NCI-H1048 (cell line): ENCODE measurements at places on chromosomes 1 and 21.

GRCh38 chr1:74766579-74766978, 33.6 kb downstream of the TYW3 start:
- DNase-seq, result no peak

- DNase-seq, result no peak
These were observed 67.1 kb upstream of the IPO9 start for GRCh38 chr1:201761871-201762270.

DNA sequence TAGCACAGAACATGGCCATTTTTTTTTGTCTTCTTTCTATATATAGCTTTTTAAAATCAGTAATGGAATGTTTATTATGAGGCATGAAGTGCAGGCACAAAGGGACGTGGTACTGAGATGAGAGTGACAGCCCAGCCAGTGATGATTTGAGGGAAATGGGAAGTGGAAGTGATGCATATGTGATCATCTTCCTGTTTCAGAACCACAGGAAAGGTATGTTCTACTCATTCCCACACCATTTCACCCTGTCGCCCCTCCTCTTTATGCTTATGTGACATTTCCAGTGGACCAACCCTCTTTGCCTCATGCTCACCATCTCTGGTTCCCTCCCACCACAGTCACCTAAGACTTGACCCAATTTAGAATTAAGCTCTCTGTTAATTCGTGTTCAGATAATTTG, 24.3 kb downstream of the PTGS2 start:
- no peak for DNase-seq

DNA sequence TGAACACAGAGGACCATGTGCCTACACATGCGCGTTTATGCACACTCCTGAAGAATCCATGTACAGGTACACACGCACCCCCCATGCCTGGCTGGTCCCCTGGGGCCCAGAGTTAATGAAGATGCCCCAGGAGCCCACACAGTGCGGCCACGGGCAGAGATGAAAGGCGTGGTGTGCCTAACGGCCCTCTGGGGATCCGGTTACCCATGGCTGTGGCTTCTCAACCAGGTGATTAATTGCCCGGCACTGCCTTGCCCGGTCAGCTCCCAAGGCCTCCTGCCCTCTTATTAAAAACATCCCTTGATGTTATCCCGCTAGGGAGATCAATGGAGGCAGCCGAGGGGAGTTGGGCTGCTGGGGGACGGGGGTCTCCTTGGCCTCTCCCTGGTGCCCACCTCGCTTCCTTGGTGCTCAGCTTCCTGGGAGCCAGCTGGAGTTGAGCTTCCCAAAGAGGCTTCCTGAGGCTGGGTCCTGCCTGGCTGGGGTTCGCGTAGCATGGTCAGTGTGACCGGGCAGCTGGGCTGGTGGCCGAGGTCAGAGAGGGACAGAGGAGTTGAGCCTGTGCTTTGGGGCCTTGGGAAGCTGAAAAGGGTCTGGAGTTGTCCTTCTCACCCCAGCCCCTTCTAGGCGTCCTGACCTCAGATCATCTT, 75.0 kb upstream of the WNT4 start:
- no peak for DNase-seq

DNA sequence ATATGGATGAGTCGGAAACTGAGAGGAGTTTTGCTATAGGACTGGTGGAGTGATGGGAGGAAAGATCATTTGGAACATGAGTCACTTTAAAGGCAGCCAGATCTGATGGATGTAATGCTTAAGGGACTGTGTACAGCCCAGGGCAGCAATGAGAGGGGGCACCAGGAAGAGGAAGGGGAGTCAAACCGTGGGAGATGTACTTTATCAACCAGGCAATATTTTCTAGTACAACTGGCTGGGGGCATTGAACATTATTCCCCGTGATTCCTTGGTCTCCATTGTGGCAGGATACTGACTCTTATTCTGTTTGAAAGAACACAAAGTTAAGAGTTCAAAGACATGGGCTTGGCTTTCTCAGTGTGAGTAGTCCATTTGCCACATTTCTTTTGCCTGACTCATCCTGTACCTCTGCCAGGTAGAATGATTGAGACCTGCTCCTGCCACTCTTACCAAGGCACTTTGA, 268.2 kb upstream of the NR5A2 start:
- DNase-seq, result no peak

DNA sequence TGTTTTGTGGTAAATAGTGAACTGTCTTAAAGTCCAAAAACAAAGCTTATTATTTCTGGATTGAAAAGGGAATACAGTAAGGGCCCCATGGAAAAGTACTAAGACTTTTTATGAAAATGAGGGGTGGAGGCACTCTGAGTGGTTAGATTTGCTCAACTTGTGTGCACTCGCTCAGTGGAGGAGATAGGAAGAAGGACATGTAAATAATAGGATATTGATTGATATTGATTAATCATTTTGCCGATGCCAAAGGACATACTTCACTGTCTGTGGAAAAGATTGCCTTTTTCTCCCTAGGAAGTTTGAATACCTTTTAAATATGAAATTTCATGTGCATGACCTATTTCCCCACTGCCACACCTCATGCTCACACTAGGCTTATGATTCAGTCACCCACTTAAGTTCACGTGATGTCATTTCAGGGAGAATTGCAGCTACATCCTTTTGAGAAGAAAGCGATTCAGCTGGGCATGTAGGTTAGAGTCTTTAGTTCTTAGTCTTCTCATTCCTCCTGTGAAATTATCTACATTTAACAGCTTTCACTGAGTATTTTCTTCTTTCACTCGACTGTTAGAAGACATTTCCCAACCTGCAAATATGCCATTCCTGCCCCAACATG, 5.0 kb downstream of the MTR start:
- DNase-seq, result no peak

GRCh38 chr1:52156460-52156859, 14.6 kb downstream of the ZFYVE9 start:
- DNase-seq, result no peak

GRCh38 chr1:174704300-174704699, 256.5 kb downstream of the GPR52 start:
- DNase-seq, result no peak

DNA sequence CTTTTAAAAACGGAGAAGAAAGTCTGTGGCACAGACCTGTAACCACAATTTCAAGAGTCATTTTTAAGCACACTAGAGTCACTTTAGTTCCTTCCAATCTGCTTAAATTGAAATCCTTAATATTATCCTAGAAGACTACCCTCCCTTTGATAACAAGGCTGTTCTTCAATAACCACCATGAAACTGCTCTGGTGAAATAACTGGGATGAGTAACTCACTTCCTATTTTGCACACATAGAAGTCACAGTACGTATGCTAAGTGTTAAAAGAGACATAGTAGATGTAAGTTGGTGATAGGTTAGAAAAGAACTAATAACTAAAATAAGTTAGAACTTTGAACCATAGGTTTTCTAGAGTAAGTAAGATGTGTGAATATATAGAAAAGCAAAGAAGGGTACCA, 107.8 kb downstream of the NME7 start:
- DNase-seq, result no peak

DNA sequence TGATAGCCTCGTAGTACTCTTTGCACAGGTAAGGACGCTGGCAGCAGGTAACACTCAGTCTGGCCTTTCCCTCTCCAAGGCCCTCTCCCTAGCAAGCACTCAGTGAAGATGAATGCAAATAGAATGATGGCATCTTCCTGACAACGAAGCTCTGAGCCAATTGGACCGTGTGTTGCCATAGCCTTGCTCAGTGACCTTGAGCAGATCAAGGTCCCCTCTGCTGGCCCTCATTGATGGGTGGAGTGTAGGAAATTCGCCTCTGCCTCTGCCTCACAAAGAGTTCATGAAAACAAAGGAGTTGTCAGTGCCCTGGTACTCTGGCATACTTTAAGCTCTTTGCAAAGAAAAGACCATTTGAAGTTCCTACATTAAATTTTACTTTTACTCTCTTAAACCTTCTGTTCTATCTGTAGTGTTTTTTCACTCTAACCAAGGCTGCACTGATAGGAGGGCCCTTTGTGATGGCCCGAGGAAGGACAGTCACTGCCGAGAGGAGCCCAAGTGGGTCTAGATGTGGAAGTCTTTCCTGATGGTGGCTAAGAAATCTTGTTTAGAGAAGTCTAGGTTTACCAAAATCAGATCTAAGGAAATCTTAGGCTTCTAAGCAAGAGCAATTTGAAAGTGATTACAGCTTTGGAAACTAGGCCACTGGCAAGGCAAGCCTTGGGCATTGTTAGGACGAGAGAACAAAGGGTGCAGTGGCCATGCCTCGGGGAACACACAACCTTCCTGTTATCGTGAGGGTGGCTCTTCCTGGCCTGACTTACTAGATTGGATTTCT, 38.2 kb downstream of the SMYD2 start:
- DNase-seq, result no peak

GRCh38 chr1:157574836-157575235, 22.5 kb upstream of the FCRL5 start:
- DNase-seq, result no peak

- no peak for DNase-seq
These were observed 204.8 kb upstream of the FGGY start for GRCh38 chr1:59092126-59092525.

- no peak for DNase-seq
These were observed 36.6 kb downstream of the UBE2T start for GRCh38 chr1:202305168-202305567.

DNA sequence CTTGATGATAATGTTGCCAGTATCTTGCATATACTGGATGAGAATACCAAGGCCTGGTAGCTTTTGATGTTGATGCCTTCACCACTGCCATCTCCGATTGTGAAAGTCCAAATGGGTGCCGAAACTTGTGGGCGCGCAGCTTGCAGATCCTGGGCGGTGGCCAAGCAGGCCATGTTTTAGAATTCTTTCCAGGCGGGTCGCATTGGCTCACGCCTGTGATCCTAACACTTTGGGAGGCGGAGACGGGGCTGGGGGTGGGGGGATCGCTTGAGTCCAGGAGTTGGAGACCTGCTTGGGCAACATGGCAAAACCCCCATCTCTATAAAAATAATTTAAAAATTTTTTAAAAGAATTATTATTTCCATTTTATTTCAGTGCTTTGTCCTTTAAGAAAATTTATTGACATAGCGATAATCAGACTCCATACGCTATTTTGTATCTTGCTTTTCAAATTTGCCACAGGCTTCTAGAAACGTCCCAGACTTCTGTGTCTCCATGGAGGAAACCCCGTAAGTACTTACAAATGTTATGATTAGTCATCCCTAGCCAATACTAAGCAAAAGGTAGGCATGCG, 592 bp upstream of the ZNF326 start:
- no peak for DNase-seq

- no peak for DNase-seq
These were observed 595 bp downstream of the EXOC8 start for GRCh38 chr1:231337043-231337471.

DNA sequence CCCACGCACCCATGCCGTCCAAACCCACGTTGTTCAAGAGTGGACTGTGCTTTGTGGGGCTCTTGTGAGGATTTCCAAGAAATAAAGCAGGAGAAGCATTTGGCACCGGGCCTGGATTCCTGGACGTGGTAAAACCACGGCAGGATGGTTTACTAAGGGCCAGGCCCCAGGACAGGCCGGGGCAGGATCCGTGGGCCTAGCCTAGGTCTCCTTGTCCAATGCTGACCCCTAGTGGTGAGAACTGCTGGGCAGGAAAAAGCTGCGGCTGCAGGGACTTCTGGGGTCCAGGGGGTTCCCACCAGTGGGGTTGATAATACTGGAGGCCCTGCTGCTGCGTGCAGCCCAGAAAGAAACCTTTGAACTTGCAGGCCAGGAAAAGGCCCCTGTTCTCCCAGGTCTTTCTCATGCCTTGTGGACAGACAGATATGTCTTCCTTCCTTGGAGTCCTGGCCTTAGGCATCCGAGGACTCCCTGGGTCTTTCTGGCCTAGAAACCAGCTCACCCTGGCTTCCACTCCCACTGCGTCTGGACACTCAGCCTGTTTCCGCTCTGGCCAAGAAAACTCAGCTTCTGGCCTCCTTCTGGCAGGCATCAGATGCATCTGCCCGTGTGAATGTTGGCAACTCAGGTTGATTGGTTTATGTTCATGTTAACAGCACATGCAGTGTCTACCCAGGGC, 106.9 kb upstream of the TMEM51 start:
- peak; percentile 44 for DNase-seq

- no peak for DNase-seq
These were observed 9.1 kb upstream of the IER5 start for GRCh38 chr1:181079382-181079781.

GRCh38 chr1:94595658-94596057, 54.1 kb upstream of the F3 start:
- no peak for DNase-seq

DNA sequence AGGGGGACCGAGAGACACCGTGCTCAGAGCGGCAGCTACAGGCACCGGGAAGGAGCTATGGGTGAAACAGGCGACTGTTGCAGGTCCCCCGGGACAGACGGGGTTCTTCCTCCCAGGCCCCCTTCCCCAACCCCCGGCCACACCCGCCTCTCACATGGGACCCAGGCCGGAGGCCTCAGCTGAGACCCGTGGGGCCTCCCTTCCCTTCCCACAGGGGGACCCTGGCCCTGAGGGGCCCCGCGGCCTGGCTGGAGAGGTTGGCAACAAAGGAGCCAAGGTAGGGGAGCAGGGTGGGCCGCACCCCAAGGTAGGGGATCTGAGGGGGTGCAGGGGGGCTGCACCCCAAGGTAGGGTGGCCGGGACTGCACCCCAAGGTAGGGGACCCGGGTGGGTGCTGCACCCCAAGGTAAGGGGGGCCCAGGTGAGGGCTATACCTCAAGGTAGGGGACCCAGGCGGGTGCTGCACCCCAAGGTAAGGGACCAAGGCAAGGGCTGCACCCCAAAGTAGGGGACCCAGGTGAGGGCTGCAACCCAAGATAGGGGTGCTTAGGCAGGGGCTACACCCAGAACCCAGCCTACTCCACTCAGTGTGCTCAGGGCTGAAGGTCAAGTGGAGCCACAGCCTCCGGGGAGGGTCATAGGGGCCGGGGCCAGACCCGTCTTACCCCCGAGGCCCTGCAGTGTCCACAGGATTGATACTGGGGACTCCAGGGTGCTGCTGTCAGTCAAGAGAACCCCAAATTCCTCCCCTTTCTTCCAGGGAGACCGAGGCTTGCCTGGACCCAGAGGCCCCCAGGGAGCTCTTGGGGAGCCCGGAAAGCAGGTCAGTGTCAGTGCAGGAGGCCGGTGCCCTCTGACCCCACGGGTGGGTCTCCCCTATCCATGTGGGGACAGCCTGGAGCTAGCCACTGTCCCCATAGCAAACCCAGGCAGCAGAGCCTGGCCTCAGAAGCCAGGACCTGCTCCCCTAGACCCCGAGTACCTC, 22.7 kb downstream of the COL6A2 start:
- DNase-seq, result no peak

GRCh38 chr1:98314601-98315000, 346.9 kb upstream of the SNX7 start:
- no peak for DNase-seq

DNA sequence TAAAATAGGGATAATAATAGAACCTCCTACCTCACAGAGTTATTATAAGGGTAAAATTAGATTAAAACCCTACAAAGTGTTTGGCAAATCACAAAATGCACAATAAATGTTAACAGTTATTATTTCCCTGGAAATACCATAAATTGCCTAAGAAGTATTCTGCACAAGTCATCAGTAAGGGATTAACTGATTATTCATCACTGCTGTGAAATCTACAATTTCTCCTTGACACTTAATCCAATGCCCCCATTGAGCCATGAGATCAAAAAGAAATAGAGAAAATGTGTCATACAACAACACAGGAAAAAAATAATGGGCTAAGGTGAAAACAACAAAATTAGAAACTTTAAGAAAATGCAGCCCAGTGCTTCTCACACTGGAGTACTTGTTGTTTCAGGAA, 6.7 kb upstream of the SEC16B start:
- no peak for DNase-seq
